ENCODE measurements at places on chromosomes 7 and 10. TPM values are rescaled to one million over a fixed set of nuclear protein-coding genes. Genes with fewer than 3 reads are reported as not detected.

DNA sequence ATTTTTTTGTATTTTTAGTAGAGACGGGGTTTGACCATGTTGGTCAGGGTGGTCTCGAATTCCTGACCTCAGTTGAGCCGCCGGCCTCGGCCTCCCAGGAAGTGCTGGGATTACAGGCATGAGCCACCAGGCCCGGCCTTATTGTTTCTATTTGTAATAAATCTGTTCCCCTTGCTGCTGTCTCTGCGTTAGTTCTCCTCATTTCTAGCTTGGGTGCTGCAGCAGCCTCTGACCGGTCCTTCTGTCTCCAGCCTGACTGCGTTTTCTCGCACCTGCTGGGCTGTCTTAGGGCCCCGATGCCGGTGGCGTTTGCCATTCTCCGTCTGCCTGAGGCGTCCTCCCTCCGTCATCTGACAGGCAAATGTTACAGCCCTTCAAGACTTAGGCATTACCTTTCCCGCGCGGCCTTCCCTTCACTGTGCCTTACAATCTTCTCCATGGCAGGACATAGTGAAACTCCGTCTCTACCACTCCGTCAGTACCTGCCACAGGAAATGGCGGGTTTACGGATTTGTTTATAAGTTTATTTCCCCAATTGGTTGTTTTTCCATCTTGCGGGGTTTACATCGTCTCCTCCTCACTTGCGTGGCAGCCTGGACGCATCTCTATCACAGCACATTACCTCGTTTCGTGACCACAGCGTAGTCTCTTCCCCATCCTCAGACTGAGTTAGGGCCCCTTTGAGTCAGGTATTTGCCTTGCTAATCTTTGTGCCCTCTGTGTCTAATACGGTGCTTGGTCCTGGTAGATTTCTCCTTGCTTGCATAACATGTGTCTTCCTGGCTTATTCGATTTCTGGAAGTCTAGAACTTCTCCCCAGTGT lies 2.3 kb upstream of the GIMAP8 start:
- no peak for DNase-seq

Gene UTF1
- total RNA-seq, result not detected

DNA sequence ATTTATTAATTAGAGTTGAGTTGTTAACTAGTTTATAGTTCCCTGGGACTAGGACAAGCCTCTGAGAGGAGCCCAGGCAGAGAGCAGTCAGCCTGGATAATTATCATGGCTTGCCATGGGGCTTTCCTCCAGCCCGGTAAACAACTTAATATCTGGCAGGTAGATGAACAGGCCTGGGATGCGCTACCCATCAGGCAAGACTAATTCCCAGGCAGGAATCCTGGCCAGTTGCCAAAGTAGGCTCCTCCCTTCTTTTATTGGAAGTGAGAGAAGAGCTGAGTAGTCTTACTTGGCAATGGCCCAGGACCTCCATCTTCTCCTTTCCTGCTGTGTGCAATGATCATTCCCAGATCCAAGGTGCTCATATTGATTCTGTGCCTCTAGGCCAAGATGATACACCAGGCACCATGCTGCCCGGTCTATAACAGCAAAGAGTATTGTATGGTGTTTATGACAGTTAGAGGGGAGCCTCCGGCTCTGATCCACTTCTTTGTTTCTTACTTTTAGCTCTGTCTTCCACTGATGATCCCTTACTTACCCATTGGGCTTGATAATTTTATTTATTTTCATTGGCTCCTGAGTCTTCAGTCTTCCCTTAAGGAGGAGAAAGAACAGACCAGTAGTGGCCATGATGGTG lies 408.7 kb downstream of the REEP3 start:
- DNase-seq, result no peak

Gene GPR22
- 25.4 TPM for total RNA-seq

DNA sequence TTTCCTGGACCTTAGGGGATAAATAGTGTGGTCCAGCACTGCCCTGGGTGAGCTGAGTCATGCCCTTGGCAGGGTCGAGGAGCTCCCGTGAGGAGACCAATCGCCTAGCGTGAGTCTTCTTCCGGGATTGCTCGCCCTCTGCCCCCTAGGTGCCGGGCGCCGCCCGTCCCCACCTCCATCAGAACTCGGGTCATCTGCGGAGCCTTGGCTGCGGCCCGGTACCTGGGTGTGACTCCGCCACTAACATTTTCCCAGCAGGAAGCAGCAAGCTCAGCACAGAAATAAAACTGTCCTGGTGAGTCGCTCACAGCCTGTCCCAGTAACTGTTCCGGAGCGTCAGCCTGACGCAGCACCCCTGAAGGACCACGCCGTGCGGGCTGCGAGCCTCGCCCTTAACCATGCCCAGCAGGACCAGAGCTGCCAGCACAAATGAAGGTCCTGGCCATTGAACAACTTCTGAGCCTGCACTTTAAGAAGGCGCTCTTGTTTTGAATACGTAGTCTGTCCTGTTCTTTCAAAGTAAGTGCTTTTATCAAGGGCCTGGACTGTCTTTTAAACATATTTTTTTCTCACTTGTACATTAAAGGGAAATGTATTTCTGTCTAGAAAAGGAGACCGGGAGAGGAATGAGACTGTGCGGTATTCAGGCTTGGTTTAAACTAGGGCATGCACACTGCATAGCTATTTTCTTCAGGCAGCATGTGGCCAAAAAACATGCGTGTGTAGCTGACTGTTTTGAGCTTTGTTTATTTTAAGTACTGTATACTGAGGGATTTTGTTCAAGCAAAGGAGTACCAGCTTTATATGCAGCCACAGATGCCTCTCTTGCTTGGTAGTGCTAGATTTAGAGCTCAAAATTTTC lies 136.7 kb downstream of the HECW1 start:
- no peak for DNase-seq

- no peak for DNase-seq
Observed at GRCh38 chr7:55382251-55382650, 17.1 kb downstream of the LANCL2 start.

- DNase-seq, result no peak
Observed at GRCh38 chr7:55469271-55469681, 103.0 kb downstream of the VOPP1 start.

GRCh38 chr7:37208528-37208927 lies 240.1 kb downstream of the ELMO1 start:
- no peak for DNase-seq

DNA sequence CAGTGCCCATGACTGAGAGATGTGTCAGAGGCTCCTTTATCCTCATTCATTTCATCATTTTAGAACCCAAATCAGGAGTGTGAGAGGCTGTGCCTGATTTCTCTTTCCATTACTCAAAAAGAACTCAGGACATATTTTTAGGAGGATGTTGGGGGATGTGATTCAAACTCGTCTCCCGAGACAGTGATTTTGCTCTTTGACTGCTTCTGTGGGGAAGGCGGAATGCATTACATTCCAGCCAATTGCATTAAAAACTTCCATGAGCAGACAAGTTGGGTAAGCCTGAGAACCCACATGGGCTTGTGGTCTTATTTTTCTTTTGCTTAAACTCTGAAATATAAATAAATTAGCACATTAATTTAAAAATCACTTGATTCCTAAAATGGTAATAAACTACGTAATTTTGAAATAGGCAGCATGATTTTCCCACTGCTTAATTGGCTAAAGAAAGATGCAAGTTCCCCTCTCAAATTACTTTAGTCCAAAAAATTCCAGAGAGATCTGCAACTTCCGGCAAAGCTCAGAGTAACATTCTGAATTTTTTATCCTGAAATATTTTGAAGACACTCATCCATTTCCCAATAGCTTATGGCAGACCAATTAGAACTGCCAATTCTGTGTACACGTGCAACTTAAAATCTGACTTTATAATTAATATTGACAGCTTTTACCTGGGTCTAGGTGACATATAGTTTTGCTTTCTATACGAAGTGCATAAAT lies 185.6 kb downstream of the C7orf25 start:
- no peak for DNase-seq

GRCh38 chr7:68146983-68147382 lies 1150.3 kb downstream of the TYW1 start:
- no peak for DNase-seq

DNA sequence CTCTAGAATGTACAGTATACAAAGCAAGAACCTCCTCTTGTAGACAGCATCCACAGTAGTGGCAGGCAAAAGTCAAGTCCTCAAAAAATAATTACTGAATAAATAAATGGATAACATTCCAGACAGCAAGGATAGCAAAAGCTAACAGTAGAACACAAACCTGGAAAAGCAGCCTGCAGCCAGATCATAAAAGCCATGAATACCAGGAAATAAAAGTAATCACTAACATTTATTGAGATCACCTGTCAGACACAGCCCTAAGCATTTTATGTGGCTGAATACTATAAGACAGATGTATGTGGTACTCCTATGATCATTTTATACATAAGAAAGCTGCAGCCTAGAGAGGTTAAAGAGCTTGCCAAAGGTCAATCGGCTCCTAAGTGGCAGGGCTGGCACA lies 34.0 kb downstream of the CUL2 start:
- DNase-seq, result no peak

DNA sequence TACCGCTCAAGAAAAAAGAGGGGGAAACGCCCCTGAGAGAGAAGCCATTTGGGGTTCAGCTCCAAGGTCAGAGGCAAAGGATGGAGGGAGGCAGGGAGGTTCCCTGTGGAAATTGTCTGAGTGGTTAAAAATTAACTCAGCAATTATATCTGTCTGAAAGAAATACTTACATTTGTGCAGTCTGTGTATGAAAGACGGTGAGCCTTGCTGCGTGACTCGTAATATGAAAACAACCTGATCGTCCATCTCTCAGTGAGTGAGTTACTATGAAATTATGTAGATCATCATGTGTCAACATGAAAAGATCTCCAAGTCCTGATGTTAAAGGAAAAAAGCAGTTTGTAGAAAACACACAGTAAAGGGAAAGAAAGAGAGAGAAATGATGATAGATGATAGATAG lies 67.2 kb upstream of the FAM204A start:
- DNase-seq, result no peak

Gene SCART1
- total RNA-seq, result 1.0 TPM

- no peak for DNase-seq
Observed at GRCh38 chr7:93365341-93365740, 133.2 kb downstream of the VPS50 start.

Gene GRID2IP
- not detected for total RNA-seq

DNA sequence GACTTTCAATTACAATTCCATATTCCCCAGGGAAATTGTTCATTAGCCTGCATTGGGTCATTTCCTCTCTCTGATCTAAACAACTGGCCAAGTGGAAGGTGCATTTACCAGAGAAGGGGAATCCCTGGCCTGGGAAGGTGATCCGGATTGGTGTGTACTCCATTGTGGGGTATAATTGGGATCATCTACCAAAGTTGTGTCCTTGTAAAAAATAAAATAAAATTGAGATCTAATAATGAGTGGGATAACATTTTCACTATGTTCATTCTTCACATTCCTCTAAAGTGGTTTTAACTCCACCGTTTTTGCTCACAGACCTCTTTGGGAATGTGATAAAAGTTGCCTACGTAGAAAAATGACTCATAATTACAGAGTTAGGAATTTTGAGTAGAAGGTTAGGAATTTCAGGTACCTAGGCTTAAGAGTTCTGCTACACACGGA lies 22.8 kb downstream of the ARL5B start:
- DNase-seq, result no peak

Gene TMEM236
- total RNA-seq, result 0.54 TPM

- DNase-seq, result no peak
Observed at GRCh38 chr7:114212721-114213429, 201.7 kb upstream of the FOXP2 start.
